ENCODE measurements at places on chromosomes 2 and 18. TPM values are rescaled to one million over a fixed set of nuclear protein-coding genes. Genes with fewer than 3 reads are reported as not detected.

DNA sequence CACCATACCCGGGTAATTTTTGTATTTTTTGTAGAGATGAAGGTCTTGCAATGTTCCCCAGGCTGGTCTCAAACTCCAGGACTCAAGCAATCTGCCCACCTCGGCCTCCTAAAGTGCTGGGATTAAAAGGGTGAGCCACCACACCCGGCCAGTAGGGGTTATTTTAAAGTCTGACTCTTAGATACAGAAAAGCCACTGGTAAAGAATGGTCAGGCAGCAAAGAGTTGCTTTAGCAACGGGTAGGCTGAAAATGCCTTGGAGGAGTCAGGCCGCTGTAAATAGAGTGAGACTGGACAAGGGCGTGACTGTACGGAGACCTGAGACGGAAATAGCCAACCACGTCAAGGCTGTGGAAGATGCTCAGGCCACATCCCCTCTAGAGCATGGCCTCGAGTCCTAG is 54.2 kb downstream of the ACKR3 start:
- H3K4me3 ChIP-seq: no peak overlapping the region
- H3K27me3 ChIP-seq: no peaks in the 10 kb centered on the region
- peaks cover 12% of the 10 kb centered on the region for H3K4me1 ChIP-seq
- no peak overlapping the region for H3K27ac ChIP-seq
- no peak for DNase-seq

DNA sequence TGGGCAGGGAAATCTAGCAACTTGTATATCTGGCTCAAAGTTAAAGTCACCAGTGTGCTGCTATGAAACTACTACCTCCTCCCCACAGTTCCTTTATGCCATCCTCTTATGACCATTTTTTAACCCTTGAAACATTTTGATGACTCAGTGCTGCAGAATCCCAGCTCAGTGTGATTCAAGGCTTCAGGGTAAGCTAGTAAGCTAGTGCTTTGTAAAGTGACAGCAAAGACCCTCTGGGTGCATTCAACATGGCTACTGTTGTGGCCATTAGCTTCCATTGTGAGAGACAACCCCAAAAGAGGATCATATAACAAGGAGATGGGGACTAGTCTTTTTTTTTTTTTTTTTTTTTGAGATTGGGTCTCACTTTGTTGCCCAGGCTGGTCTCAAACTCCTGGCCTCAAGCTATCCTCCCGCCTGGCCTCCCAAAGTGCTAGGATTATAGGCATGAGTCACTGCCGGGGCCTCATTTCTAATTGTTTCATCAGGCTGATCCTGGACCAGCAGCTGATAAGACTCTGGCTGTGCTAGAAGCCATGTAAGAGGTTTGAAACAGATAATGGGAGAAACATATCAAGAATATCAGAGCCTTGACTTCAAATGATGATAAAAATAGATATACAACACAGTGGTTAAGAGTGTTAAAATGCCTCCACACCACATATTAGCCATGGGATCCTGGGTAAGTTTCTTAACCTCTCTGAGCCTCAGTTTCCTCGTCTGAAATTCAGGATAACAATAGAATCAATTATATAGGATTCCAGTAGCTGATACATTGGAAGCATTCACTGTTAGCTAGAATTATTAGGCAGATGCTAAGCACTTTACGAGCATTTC is 65.7 kb upstream of the RTN4 start:
- no peak overlapping the region for H3K4me3 ChIP-seq
- no peak overlapping the region for H3K27ac ChIP-seq
- no peaks in the 10 kb centered on the region for H3K27me3 ChIP-seq
- no peak for DNase-seq

GRCh38 chr2:104752504-104752903 is 101.4 kb upstream of the POU3F3 start:
- no peak overlapping the region for H3K27ac ChIP-seq
- DNase-seq: no peak
- no peaks in the 10 kb centered on the region for H3K27me3 ChIP-seq
- H3K36me3 ChIP-seq: no peaks in the 10 kb centered on the region

DNA sequence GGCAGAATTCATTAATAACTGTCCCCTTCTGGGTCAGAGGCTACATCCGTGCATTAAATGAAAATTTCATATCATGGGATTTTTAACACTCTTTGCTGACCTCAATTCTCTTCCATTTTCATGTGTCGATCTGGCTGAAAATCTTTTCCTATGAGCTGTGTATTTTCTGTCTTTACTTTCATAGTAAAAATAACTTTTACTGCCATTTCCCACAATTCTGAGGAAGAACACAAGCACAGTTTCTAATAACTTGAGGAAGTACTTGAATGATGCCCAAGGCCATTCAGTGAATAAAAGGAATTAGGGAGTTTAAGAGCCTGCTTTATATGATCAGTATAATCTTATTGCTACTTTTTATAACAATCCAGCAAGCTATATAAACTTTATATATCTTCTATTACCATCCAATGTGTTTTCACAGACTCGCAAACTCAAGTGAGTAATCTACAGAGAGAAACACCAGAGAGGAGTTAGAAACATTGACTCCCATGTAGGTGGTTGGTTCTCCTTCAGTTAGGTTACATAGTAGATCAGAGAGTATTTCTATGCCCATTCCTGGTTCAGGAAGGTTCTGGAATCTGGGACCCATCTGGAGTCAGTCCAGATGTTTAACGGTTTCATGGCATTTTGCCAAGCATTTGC is 340.0 kb downstream of the FBXO15 start:
- no peak overlapping the region for H3K27ac ChIP-seq
- no peaks in the 10 kb centered on the region for H3K36me3 ChIP-seq
- H3K27me3 ChIP-seq: no peaks in the 10 kb centered on the region
- no peaks in the 10 kb centered on the region for H3K4me1 ChIP-seq
- no peak for DNase-seq
- no peak overlapping the region for H3K4me3 ChIP-seq

CPS1 gene
- 15.6 TPM for total RNA-seq

ASB18 gene
- 0.39 TPM for total RNA-seq

All from spinal cord (tissue), 10 donors.